Heart right ventricle (tissue), 16 donors: ENCODE measurements at places on chromosomes 1 and 21.
A peak's percentile ranks its signal among the peaks of the same experiment; 100 is the strongest.

- H3K4me1 ChIP-seq, result peaks cover 15% of the 10 kb centered on the region
- peaks cover 5% of the 10 kb centered on the region for H3K27me3 ChIP-seq
- DNase-seq, result no peak
- no peaks in the 10 kb centered on the region for H3K36me3 ChIP-seq
These were observed 1.6 kb upstream of the PTGS2 start for GRCh38 chr1:186681801-186682200.

DNA sequence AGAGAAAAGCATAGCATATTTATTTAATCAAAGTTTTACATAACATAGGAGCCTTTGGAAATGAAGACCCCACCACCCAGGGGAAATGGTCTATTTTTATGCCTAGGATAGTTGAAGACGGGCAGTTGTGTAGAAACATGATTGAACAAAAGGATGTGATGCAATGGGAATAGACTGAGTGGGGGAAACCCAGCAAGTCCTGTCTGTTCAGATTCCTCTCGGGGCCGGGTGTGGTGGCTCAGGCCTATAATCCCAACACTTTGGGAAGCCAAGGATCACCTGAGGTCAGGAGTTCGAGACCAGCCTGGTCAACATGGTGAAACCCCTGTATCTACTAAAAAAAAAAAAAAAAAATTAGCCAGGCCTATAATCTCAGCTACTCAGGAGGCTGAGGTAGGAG, 298.3 kb downstream of the MATN1 start:
- H3K4me1 ChIP-seq, result no peaks in the 10 kb centered on the region
- H3K27ac ChIP-seq, result no peak overlapping the region
- no peak for DNase-seq
- no peak overlapping the region for H3K4me3 ChIP-seq
- no peaks in the 10 kb centered on the region for H3K36me3 ChIP-seq
- peaks cover 16% of the 10 kb centered on the region for H3K27me3 ChIP-seq

GRCh38 chr1:89503690-89504089, 20.9 kb upstream of the LRRC8B start:
- H3K36me3 ChIP-seq, result no peaks in the 10 kb centered on the region
- DNase-seq, result no peak
- no peak overlapping the region for H3K4me3 ChIP-seq
- no peak overlapping the region for H3K27ac ChIP-seq
- no peaks in the 10 kb centered on the region for H3K27me3 ChIP-seq
- H3K4me1 ChIP-seq, result no peaks in the 10 kb centered on the region

DNA sequence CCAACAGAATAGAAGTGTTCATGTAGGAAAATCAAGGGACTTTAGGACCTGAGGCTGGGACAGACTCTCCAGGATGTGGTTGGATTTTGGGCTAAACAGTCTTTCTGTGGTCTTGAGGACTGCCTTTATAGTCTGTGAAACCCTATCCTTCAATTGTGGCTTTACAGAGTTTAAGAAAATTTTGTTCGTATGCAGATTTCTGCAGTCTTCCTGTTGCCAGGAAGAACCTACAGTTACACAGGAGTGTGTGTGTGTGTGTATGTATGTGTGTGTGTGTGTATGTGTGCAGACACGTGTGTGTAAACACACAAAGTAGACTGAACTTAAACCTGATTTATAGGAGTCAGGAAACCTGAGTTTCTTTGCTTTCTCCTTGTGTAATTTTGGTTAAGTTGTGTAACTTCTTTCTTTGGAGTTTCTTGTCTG, 22.8 kb downstream of the NEK7 start:
- no peaks in the 10 kb centered on the region for H3K36me3 ChIP-seq
- H3K4me1 ChIP-seq, result peaks cover 53% of the 10 kb centered on the region
- no peak for DNase-seq
- no peaks in the 10 kb centered on the region for H3K27me3 ChIP-seq

GRCh38 chr1:174946031-174946430, 53.7 kb upstream of the CACYBP start:
- H3K4me3 ChIP-seq, result no peak overlapping the region
- H3K4me1 ChIP-seq, result no peaks in the 10 kb centered on the region
- H3K27ac ChIP-seq, result no peak overlapping the region
- no peaks in the 10 kb centered on the region for H3K27me3 ChIP-seq
- no peak for DNase-seq
- H3K36me3 ChIP-seq, result no peaks in the 10 kb centered on the region

- no peak overlapping the region for H3K4me3 ChIP-seq
- no peaks in the 10 kb centered on the region for H3K27me3 ChIP-seq
- H3K36me3 ChIP-seq, result no peaks in the 10 kb centered on the region
- no peak for DNase-seq
- H3K27ac ChIP-seq, result no peak overlapping the region
These were observed 202.6 kb downstream of the PTPRC start for GRCh38 chr1:198841477-198841876.

DNA sequence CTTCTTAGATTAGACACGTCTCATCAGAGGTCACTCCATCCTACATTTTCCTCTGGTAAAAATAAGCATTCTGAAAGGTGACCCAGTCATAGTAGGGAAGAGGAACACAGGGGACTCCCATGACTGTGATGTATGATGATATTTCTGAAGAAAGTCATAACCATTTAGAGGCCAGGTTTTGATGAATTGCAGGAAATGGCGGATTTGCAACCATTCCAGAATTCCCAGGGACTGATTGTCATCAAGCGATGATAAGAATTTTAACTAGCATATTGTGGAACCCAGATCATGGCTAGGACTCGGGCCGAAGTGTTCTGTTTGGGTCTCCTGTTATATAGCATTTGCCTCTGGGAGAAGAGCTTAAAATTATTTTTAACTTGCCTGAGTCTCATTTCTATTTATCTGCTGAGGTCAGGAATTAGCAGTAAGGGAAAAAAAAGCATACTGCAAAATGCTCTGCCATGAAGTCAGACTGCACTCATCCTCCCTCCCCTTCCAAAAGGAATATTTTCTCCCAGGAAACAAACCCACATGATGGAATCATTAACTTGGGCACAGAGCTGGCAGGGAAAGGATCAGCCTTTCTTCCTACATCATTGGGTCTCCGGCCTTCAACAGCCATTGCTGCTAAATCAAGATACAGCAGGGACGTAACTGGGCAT, 286.7 kb downstream of the HLX start:
- H3K4me1 ChIP-seq, result peaks cover 32% of the 10 kb centered on the region
- no peak for DNase-seq
- no peaks in the 10 kb centered on the region for H3K36me3 ChIP-seq
- H3K27ac ChIP-seq, result no peak overlapping the region
- H3K4me3 ChIP-seq, result no peak overlapping the region

- H3K4me3 ChIP-seq, result no peak overlapping the region
- peaks cover 8% of the 10 kb centered on the region for H3K27me3 ChIP-seq
- H3K4me1 ChIP-seq, result no peaks in the 10 kb centered on the region
- H3K36me3 ChIP-seq, result no peaks in the 10 kb centered on the region
These were observed 58.5 kb upstream of the LRRC53 start for GRCh38 chr1:74570797-74571492.

DNA sequence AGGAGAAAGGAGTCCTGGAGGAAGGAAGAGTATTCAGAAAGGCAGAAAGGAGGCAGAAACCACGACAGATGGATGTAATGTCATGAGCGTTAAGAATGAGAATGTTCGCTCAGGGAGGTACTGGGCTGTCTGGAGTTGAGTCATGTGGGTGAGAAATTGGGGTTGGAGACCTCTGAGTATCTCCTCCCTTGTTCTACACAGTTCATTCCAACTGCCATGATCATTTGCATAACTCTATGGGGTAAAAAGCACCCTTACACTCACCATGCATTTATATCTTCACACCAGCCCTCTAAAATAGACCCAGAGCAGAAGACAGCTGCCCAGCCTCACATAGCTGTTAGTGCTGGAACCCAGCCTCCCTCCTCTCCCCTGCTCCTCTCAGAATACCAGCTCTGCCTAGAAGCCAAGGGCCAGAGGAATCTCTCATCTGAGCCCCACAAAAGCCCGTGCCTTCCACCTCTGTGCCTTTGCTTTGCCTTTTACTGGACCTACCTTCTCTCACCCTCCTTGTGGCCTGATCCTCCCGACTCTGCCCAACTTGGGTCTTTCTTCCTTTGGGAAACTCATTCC, 85.2 kb downstream of the BEND5 start:
- H3K36me3 ChIP-seq, result no peaks in the 10 kb centered on the region
- no peaks in the 10 kb centered on the region for H3K4me1 ChIP-seq
- no peak overlapping the region for H3K27ac ChIP-seq
- H3K4me3 ChIP-seq, result no peak overlapping the region
- peaks cover 20% of the 10 kb centered on the region for H3K27me3 ChIP-seq

DNA sequence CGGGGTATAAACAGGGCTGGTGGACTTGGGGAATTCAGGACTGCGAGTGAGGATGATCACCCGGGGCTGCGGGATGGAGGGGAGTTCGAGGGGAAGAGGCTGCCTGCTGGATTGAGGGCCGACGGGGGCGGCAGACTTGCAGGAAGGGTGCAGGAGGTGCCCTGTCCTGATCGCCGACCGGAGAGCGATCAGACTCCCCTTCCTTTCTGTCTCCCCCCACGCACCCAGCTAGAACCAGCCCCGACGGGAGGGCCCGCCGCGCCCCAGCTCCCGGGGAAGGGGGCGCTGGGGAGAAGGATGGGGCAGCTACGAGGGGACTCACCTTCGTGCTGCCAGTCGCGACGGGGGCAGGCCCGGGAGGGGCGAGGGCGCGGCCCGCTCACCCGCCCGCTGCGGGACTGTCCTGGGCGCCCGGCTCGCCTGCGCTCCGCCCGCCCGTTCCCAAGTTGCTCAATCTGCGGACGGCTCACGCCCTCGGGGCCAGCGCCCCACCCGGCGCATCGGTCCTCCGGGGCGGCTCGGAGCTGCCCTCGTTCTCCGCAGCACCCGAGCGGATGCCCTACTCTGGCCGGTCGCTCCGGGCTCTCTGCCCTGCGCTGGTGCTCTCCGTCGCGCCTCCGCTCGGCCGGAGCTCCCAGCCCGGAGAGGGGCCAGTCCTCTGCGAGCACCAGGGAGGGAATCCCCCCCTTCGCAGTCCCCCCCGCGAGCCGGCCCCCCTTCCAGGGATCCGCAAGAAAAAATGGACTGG, at the start of gene RSPO1:
TSS of gene RSPO1 (minus strand) at position 649 of the 748 bp plus-strand sequence. CDS start 5,231 bp downstream, outside the sequence.
- no peak within 1 kb of the TSS for H3K27ac ChIP-seq
- H3K4me3 ChIP-seq, result peak within 1 kb of the TSS; percentile 35
- H3K4me1 ChIP-seq, result peaks cover 5% of the 10 kb centered on the region
- no peaks in the 10 kb centered on the region for H3K36me3 ChIP-seq
- peaks cover 99% of the 10 kb centered on the region for H3K27me3 ChIP-seq

DNA sequence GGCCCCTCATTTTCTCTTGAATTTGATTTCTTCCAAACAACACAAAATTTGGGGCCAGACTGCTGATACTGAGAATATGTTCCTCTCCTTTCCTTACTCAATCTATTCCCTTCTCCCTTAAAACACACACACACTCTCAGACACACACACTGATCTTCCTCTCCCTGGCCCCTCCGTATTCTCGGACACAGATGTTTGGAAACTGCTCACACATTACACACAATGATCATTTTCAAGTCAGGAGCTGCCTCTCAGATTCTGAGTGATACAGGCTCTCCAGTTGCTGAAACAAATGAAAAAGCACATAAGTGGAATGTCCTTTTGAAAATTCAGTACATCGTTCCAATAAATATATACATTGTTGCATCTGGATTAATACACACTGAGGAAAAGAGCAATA, 161.3 kb downstream of the CLEC20A start:
- no peaks in the 10 kb centered on the region for H3K27me3 ChIP-seq
- no peaks in the 10 kb centered on the region for H3K36me3 ChIP-seq
- H3K4me1 ChIP-seq, result peaks cover 19% of the 10 kb centered on the region

DNA sequence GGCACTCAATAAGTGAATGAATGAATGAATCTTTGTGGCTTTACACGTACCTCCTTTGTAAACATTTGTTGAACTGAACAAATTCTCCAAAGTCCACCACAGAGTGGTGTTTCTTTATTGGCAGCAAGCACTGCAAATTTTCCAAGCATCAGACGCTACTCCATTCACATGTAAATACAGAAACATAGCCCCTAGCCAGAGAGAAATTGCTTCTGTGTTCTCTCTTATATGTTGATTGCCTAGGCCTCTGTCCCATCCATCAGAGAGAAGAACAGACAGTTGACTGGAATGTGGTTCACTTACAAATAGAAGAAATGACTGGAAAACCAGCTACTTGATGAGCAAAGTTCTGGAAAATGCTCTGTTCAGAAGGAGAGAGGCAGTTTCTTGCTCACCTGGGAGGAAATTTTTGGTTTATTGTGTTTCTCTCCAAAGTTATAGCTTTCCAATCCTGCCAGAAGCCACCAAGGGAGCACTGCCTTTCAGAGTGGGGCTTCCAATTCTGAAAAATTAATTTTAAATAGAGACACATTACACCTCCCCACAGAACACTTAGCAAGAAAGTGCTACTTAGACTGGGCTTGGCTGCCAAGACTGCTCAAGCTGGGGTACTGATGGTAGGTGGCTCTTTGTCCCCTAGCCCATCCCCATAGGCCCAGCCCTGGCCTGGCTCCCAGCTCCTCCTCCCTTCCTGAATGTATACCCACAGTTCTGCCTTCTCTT, 18.1 kb upstream of the KIRREL1 start:
- no peaks in the 10 kb centered on the region for H3K4me1 ChIP-seq
- no peak overlapping the region for H3K4me3 ChIP-seq
- H3K27me3 ChIP-seq, result peaks cover 17% of the 10 kb centered on the region
- no peak overlapping the region for H3K27ac ChIP-seq
- no peak for DNase-seq
- H3K36me3 ChIP-seq, result no peaks in the 10 kb centered on the region

DNA sequence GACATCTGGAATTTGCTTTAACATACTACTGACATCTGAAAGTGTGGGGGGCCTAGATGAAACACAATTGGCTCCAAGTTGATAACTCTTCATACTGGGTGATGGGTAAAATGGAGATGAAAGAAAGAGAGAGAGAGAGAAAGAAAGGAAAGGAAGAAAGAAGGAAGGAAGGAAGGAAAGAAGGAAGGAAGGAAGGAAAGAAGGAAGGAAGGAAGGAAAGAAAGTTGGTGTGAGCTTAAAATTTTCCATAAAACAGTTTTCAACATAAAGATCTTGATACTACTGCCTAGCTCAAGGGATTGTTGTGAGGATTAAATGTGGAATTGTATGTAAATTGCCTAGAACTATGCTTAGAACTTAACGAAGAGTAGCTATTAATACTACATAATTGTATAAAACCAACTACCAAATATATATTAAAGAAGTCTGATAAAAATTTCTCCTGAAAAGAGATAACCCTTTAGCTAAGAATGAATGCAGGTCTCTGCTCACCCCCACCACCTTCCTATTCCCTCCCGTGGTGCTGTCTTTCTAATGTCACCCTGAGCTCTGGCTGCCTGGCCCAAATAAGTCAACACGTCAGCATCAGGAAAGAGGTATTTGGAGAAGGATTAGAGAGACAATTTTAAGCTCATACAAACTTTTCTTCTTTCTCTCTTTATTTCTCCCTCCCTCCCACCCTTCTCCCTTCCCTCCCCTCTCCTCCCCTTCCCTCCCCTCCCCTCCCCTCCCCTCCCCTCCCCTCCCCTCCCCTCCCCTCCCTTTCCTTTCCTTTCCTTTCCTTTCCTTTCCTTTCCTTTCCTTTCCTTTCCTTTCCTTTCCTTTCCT, 89.3 kb upstream of the SGIP1 start:
- no peak overlapping the region for H3K27ac ChIP-seq
- no peaks in the 10 kb centered on the region for H3K27me3 ChIP-seq
- H3K4me3 ChIP-seq, result no peak overlapping the region
- DNase-seq, result no peak
- H3K36me3 ChIP-seq, result no peaks in the 10 kb centered on the region

GRCh38 chr1:201357636-201358348, 19.7 kb downstream of the TNNT2 start:
- H3K4me1 ChIP-seq, result peaks cover 4% of the 10 kb centered on the region
- no peak for DNase-seq
- H3K27ac ChIP-seq, result no peak overlapping the region
- no peak overlapping the region for H3K4me3 ChIP-seq

GRCh38 chr21:31497914-31498313, 153.9 kb upstream of the TIAM1 start:
- no peak overlapping the region for H3K27ac ChIP-seq
- H3K4me3 ChIP-seq, result no peak overlapping the region
- no peaks in the 10 kb centered on the region for H3K27me3 ChIP-seq
- no peak for DNase-seq
- no peaks in the 10 kb centered on the region for H3K4me1 ChIP-seq
